ENCODE measurements at places on chromosomes 2 and 18.

GRCh38 chr2:207184348-207184747, 18.6 kb upstream of the KLF7 start:
- peak; percentile 39 for DNase-seq

DNA sequence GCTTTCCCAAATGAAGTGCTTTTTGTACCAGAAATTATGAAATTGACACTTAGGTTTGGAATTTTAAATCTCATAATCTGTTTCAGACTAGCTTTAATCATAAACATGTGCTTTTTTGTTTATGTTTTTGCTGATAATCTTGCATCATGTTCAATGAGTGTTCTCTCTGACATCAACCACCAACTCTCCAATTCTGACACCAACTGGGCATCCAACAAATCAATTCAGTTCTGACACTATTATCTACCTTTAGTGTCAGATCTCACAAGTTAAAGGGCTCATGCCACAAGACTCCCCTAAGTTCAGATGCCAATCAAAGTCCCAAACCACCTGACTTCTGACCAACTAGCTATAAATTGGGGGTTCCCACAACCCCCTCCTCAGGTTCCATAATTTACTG, 19.6 kb downstream of the PELI1 start:
- no peak for DNase-seq

GRCh38 chr2:219469186-219469724, 29.4 kb upstream of the GMPPA start:
- DNase-seq = peak; percentile 53

GRCh38 chr2:100615471-100615870, 52.7 kb downstream of the PDCL3 start:
- no peak for DNase-seq

DNA sequence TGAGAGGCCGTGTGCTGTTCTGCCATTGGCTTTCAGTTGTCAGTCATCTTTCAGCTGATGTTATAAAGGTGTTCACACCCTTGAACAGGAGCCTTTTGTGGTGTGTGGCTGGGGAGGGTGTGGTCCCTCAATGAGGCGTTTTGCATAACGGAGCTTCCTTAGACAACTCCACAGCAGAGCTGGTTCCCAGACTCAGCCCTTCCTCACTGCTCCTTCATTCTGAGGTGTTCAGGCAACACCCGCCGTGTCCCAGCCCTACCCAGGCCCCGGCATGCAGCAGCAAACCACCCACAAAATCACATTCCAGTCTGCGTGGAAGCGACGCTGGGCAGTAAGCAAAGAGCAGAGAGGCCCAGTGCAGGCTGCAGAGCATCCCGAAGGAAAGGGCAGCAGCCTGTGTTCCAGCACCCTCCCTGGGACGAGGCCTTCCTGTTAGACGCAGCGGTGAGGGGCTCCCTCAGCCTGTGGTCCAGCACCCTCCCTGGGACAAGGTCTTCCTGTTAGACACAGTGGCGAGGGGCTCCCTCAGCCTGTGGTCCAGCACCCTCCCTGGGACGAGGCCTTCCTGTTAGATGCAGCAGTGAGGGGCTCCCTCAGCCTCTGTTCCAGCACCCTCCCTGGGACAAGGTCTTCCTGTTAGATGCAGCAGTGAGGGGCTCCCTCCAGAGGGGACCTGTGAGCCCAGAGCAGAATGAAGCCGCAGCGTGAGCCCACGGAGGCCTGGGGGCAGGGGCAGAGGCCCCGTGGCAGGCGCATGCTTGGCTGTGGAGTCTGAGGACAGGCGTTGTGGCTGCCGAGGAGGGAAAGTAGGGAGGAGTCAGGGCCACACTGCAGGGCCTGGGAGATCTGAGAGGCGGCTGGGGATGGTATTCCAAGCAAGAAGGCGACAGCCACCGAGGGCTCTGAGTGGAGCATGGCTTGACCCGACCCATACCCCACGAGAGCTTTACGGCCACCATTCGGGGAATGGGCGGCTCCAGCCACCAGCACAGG, 201.8 kb upstream of the HDAC4 start:
- DNase-seq = no peak

DNA sequence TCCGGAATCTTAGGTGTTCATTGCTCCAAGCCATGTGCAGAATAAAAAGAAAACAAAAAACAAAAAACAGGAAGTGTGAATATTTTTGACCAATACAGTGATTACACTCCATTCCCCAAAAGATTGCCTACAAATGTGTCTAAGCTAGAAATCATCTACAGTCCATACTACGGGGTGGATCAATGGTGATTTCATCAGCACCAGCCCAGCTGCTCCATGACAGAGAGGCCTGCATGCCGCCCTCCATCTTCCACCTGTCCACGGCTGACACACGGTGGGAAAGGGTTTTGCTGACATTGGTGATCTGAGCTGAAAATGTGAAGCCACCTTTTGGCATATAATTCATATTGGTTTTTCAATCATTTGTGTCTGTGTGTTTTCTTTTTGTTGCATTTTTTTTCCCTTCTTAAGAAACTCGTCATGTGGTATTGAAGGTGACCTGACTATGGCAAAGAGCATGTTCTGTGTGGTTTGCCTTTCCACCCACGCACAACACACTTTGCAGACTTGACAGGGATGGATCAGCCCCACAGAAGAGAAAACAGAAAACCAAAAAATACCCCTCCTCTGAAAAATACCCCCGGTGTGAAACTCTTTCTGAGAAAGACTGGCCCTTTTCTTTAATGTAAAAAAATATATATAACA, 533.1 kb downstream of the RNF144A start:
- no peak for DNase-seq

- DNase-seq = no peak
These were observed 137.4 kb upstream of the RBMS1 start for GRCh38 chr2:160630801-160631590.

GRCh38 chr2:204452464-204453023, 92.7 kb upstream of the PARD3B start:
- peak; percentile 94 for DNase-seq

DNA sequence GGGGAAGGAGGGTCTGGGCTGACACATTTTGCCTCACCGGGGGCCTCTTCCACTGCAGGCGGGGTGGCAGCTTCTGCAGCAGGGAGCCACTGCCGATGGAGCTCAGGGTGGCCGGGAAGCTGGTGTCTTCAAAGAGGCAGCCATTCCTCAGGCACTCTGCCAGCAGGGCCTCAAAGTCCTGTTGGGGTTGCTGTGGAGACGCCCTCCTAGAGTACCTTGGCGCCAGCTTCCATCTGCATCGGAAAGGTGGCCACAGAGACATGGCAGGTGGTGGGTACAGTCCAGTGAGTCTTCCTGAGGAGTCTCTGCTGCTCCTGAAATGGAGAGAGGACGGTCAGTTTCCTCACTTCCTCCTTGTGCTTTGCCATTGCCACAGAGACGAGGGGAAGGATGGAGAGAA, 12.1 kb downstream of the CAPN14 start:
- DNase-seq = no peak

DNA sequence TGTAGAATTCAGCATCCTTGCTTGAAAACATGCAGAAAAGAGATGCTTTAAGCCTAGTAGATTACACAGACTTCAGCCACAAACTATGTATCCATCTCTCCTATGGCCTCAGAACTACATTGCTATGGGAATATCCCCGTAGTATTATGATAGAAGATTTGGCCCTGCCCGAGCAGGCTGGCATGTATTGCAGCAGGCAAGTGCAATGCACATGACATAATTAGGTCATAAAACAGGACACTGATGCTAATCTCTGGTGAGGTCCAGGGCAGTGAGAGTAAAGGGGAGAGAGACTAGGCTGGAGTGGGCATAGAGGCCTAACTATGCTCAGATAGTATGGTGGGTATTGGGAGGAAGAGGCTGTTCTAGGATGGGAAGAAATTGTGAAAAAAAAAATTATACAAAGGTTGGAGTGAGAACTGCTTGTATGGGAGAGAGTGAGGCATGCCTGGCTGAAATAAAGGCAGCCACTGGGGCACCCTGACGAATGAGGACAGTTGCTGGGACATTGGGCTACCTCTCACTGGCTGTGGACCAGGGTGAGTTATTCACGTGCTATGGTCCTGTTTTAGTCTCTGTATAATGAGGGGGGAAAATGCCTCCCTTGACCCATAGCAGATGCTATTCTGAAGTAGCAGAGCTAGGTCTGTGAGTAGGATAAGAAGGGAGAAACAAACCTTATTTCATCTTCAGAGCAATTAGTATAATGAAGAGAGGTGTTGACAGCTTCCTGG, 1.6 kb upstream of the PLA2R1 start:
- DNase-seq = no peak

- peak; percentile 84 for DNase-seq
These were observed 35.1 kb upstream of the RASGRP3 start for GRCh38 chr2:33441235-33441810.

GRCh38 chr18:79732721-79733025, 53.1 kb downstream of the CTDP1 start:
- DNase-seq = peak; percentile 2

- DNase-seq = no peak
These were observed 40.9 kb downstream of the DSG2 start for GRCh38 chr18:31538837-31539236.

DNA sequence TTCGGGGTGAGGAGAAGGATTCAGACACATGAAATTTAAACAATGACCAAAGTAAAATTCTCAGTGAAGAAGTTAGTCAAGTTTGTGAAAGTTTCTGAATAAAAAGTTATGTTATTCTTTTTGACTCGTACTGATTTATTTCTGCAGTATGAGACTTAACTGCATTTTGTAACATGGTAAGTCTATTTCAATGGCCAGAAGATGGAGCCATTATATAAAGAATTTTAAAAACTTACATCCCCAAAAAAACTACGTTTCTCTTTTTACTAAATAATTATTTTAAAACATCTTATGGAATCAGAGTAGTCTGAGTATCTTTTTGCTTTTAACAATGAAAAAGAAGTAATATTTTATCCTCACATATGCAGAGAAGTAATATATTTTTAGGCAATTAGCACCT, 51.4 kb upstream of the SCN1A start:
- DNase-seq = peak; percentile 53

DNA sequence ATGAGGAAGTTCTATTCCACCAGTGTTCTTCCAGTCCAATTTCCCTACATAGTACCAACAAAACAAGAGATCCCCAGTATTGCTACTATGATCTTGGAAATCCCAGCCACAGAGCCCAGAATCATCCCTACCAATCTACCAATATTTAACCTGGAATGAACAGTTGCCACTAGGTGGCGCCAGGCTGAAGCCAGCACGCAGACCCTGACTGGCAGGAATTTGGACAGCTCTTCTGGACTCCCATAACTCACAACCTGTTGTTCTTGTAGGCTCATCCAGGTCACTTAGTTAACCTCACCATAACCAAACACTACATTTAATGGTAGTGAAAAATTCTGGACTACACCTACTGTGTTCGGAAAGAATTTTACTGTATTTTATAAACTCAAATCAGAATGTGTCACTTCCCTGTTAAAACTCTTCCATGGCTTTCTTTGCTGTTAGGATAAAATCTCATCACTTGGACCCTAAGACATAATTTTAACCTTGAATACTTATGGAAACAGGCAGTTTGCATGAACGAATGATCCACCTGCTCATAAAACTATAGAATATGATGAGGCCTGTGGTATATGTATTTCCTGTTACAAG, 59.8 kb upstream of the SLC38A11 start:
- DNase-seq = peak; percentile 73

DNA sequence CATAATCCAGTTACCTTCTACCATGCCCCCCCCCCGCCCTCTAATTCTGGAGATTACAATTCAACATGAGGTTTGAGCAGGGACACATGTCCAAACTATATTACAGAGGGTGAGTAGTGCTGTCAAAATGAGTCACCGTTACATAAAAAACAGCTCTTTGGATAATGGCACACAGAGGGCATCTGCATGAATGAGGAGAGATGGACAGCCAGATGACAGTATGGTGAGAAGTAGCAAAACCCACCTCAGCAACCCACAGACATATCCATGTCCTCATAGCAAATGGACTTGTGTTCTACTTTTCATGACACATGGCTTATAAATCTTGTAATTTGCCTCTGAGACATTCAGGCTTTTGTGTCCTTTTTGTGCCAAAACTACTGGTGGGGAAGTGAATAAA, 132.0 kb downstream of the EML6 start:
- no peak for DNase-seq

DNA sequence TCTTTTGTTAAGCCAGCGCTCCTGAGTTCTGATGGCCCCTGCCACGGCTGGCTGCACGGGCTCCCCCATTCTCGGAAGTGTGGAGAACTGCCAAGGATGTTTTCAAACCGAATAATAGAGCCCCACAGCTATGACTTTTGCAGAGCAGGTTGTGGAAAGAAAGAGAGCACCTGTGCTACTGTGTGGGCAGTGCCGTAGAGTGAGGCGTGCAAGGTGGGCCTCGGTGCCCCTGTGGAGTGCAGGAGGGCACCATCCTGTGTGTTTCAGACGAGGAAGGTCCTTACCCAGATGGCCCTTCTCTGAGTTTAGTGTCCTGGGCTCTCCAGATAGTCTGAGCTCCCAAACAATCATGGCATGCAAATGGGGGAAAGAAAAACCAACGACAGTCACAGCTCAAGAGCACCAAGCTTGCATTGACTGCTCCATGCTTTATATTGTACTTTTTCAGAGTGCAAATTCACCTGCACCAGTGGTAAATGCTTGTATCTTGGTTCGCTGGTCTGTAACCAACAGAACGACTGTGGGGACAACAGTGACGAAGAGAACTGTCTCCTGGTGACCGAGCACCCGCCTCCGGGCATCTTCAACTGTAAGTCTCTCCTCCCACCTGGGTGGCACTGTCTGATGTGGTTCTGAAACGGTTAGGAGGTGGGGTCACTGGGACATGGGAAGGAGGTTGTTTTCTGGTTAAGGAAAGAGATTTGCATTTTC, 219.4 kb downstream of the LDLRAD4 start:
- no peak for DNase-seq

- no peak for DNase-seq
These were observed 91.6 kb downstream of the RHOB start for GRCh38 chr2:20538308-20539132.

GRCh38 chr2:151374436-151374835, 17.0 kb downstream of the TNFAIP6 start:
- peak; percentile 86 for DNase-seq

DNA sequence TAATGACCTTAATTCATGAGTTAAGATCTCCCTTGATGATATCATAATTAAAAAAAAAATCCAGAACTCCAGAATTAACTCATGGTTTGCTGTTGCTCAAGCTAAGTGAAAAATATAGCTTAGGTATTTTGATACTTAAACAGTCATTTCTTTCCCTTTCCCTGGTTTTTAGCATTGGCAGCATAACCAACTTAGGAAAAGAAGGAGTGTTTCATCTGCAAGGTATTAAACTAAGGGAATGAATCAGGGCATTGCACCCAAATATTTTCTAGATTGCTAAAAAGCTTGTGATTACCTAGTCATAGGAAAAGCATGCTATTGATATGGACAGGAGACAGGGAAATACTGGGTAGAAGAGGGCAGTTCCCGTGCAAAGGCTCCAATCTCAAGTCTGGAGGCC, 207.2 kb downstream of the LRP1B start:
- no peak for DNase-seq
